ENCODE measurements at places on chromosomes 16 and 17. TPM values are rescaled to one million over a fixed set of nuclear protein-coding genes. Genes with fewer than 3 reads are reported as not detected.

DNA sequence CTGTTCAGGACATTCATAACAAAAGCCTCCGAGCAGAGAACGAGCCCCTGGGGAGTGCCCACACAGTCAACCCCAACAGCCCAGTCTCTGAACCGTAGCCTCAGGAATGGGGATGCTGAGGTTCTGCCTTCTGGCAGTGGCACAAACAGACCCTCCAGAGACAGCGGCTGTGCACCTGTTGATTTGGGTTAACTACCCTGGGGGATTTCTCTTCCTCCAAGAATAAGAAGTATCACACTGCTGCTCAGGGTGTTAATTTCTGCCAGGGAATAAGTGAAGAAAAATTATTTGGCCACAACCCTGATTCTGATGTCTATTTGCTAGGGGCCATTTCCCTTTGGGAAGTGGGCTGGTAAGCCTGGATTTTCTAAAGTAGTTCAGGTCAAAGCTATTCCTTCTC lies 51.0 kb upstream of the PIRT start:
- H3K27me3 ChIP-seq = no peaks in the 10 kb centered on the region
- H3K36me3 ChIP-seq = no peaks in the 10 kb centered on the region
- H3K4me3 ChIP-seq = no peak overlapping the region
- no peak for DNase-seq
- no peak overlapping the region for H3K27ac ChIP-seq

DNA sequence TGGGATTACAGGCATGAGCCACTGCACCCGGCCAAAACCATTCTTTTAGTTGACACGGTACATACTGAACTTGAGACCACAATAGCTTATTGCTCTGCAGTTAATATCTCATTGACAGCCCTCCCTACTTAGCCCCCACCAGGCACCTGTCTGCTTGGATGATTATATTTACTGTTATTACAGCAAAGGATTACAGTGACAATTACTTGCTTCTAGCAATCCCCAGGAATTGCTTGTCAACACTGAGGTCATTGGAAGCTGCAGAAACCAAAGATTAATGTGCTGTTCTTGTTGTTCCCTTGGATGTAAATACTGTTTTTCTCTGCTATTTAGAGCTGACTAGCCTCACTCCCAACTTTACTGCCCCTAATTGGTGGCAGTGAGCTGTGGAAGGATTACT lies 211.2 kb downstream of the LGALS9B start:
- peaks cover 64% of the 10 kb centered on the region for H3K36me3 ChIP-seq
- no peaks in the 10 kb centered on the region for H3K4me1 ChIP-seq
- H3K27me3 ChIP-seq = no peaks in the 10 kb centered on the region
- H3K4me3 ChIP-seq = no peak overlapping the region
- DNase-seq = no peak

GRCh38 chr16:83817022-83817421 lies 9.2 kb downstream of the HSBP1 start:
- H3K4me3 ChIP-seq = no peak overlapping the region
- no peak overlapping the region for H3K27ac ChIP-seq
- DNase-seq = no peak
- H3K27me3 ChIP-seq = no peaks in the 10 kb centered on the region

- no peak for DNase-seq
- no peaks in the 10 kb centered on the region for H3K4me1 ChIP-seq
- H3K4me3 ChIP-seq = no peak overlapping the region
- H3K27me3 ChIP-seq = no peaks in the 10 kb centered on the region
Measured at GRCh38 chr16:57590654-57591085, 37.8 kb upstream of the ADGRG1 start.

DNA sequence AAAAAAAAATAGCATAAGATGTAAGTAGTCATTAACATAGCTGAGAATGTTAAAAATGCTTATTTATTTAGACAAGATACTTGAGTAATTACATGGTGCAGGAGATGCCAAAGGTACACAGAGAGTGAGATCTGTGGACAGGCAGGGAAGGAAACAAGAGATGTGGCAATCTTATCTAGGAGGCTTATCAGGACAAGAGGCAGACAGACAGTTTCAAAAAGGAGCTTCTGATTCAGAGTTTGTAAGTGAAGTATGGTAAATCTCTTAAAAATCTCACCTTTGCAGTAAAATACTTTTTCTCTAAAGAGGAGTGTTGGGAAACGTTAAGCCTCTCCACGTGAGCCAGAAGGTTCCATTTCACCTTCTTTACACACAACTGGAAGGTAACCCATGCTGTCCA lies 19.9 kb upstream of the GHDC start:
- DNase-seq = no peak
- no peak overlapping the region for H3K4me3 ChIP-seq
- no peaks in the 10 kb centered on the region for H3K27me3 ChIP-seq
- peaks cover 22% of the 10 kb centered on the region for H3K36me3 ChIP-seq

Gene FAM171A2
- 27.5 TPM for total RNA-seq

Gene TOB1
- total RNA-seq = 31.2 TPM

Data from H9 (cell line).